ENCODE measurements at places on chromosomes 13 and 19.

- no peak for DNase-seq
These were observed 2.7 kb downstream of the C2CD4C start for GRCh38 chr19:406135-406781.

DNA sequence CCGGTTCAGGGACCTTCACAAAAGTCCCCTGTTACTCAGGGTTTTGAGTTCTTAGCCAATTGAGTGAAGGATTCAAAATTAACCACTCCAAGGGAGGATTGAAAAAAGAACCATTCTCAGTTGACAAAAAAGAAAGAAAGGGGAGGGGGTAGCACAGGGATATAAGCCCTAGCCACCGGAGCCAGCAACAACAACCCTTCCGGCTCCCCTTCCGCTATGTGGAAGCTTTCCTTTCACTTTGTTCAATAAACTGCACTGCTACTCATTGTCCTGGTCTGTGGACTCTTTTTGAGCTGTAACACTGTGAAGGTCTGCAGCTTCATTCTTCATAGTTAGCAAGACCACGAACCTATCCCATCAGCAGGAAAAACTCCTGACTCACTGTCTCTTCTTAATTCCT lies 1488.1 kb upstream of the PRR20A start:
- no peak for DNase-seq

GRCh38 chr19:29837996-29838395 lies 26.2 kb downstream of the CCNE1 start:
- no peak for DNase-seq

GRCh38 chr13:80841414-80841813 lies 500.5 kb upstream of the SPRY2 start:
- DNase-seq = no peak

- DNase-seq = no peak
These were observed 282.7 kb upstream of the DACH1 start for GRCh38 chr13:72149701-72150100.

GRCh38 chr19:30393729-30394480 lies 21.7 kb downstream of the ZNF536 start:
- no peak for DNase-seq

- no peak for DNase-seq
These were observed 6.7 kb downstream of the AKAP8 start for GRCh38 chr19:15372891-15373301.

- DNase-seq = no peak
These were observed 2.1 kb upstream of the GNA15 start for GRCh38 chr19:3133793-3134116.
